H4 (cell line): ENCODE measurements at places on chromosomes 4 and X. TPM values are rescaled to one million over a fixed set of nuclear protein-coding genes. Genes with fewer than 3 reads are reported as not detected.

DNA sequence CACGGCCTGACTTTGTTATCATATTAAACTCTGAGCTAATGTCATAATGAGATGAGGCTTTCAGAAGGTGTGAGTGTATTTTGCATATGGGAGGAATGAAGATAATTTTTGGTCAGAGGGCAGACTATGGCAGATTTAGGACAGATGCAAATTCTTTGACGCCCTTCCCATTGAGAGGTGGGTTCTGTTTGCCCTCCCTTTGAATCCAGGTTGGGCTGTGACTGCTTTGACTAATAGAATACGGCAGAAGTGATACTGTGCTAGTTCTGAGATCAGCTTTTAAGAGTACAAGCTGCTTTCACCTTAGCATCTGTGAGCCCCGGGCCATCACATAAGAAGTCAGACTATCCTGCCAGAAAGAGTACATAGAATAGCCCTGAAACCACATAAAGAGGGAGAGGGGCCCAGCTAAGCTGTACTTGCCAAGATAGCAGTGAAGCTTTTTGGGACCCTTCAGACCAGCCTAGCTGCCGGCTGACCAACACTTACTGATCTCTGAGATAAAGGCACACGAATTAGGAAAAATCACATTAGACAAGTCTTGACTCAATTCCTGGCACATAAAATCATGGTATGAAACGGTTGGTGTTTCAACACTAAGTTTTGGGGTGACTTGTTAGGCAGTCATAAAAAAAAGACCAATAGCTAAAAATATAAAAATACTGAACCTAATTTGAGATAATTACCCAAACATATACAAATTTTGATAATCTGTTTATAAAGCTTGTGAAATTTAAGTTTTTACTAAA lies 166.7 kb upstream of the SH3RF1 start:
- DNase-seq = no peak

GRCh38 chr4:103692615-103693014 lies 27.2 kb downstream of the TACR3 start:
- no peak for DNase-seq

DNA sequence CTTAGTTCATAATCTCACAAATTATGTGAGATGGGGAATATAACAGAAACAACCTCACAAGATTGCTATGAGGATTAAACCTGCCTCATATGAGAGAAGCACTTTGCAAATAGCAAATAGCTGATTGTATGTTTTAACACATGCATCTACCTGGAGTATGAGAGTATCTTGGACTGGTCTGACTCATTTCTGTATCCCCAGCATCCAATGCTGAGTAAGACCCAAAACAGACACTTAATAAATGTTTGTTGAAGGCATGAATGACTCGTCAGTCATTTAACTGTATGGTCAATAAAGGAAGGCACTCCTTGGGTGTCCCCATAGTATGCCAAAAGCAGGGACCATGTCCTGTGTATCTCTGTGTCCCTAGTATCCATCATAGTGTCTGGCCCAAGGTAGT lies 350.9 kb upstream of the F9 start:
- no peak for DNase-seq

DNA sequence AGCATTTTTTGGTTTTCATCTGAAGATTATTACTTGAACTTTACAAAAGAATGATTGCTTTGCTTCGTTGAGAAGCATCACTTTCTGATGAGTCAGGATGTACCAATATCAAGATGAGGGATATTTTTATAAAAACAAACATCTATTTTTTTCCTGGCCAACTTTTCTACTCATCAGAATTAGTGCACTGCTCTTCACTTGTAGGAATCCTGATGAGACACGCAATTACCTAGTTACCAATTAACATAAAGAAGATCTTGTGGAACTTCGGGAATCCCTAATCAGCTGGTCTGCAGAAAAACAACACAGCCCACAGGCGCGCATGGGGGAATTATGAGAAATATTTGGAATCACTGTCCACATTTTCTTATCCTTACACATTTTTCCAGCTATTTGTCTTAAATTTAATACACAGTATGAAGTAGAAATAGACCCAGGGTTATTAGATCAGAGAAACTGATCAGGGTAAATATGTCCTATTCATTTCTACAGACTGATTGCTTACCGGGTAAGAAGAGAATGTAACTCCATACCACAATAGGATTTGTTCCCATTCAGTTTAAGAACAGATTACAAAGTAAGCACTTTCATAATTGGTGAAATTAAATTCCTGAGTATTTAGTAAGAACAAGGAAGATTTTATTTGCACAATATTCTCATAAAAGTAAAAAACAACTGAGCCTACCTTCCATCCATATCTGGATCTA lies 50.9 kb downstream of the MFAP3L start:
- DNase-seq = no peak

DNA sequence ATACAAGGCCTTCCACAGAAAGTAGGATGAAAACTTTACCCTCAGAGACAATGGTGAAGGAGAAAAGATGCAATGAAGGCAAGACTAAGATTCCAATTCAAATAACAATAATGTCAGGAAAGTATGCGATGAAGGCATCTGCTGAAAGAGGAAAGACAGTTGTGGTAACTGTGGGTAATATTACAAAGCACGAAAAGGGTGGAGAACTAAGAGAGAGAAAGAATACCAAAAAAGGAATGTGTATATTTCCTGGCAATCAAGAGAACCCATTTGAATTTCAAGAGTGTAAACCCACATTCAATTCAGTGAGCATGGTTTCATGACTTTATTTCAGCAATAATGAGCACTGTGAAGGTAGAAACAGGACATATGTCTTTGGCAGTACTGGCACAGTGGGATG lies 225.5 kb downstream of the PALLD start:
- DNase-seq = no peak

DNA sequence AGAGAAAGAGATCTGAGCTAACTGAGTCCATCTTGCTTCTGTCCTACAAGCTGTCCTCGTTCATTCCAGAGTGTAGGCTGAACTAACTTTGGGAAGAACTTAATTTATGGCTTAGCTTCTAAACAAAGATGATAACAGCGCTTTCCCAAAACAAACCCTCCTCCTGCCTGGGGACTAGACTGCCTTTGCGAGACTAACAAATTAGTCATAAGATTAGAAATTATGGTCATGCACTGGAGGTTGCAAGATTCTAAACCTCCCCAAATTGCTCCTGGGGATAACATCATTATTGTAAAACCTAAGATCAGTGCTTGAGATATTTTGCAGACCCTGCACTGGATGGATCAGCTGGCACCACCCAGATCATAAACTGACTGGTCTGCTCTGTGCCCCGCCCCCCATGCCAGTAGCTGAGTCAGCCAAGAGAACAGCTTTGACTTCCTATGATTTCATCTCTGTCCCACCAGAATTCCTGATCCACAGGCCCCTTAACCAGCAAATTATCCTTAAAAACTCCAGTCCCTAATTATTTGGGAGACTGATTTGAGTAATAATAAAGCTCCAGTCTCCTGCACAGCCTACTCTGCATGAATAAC lies 883.3 kb downstream of the TRIML1 start:
- peak; percentile 55 for DNase-seq

Gene SOD3
- total RNA-seq = 1.6 TPM in 1 of 2 replicates, not detected in the other

Gene GLRB
- 2.0 and 4.2 TPM in 2 replicates for total RNA-seq

Gene SYN1
- not detected in 2 replicates for total RNA-seq

Gene RTL9
- 0.04 and 0.15 TPM in 2 replicates for total RNA-seq

Gene ETDA
- not detected in 2 replicates for total RNA-seq

Gene RTL3
- total RNA-seq = not detected in 2 replicates

Gene CPZ
- total RNA-seq = 1.2 and 1.6 TPM in 2 replicates
